ENCODE measurements at places on chromosomes 12 and 14.
A peak's percentile ranks its signal among the peaks of the same experiment; 100 is the strongest.

DNA sequence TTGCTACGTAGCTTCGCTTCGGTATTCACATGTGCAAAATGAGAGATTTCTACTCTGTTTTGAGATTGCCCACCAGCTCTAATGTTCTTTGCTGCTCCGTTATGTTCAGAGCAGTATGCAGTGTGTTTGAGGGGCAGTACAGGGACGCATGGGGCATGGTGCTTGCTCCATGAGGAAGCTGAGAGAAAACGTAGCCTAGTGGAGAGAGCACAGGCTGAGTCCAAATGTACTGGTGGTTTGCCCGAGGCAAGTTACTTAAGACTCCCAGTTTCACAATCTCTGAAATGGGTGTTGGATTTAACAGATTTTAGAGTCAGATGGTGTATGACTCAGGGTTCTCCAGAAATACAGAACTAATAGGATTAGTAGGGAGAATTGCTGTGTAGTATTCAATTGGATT, 310.5 kb downstream of the ETNK1 start:
- no peak for DNase-seq

GRCh38 chr14:69877492-69877891, 1.7 kb upstream of the SMOC1 start:
- DNase-seq: peak; percentile 24

DNA sequence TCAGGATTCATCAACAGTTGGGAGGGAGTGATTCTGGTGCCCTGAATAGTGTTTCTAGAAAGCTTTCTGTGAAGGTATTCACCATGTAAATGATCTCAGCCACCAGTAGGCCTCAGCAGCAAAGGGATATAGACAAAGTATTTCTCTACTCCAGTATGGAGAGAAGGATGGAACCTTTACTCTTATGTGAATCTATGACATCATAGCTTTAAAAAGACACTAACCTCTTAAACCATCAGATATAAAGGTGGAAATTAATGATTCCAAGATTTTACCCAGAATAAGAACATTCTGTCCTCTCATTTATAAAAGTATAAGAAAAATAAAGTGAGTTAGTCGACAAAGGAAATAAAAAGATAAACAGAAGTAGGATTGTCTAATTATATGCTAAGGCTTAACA, 4.6 kb downstream of the GPR65 start:
- no peak for DNase-seq

DNA sequence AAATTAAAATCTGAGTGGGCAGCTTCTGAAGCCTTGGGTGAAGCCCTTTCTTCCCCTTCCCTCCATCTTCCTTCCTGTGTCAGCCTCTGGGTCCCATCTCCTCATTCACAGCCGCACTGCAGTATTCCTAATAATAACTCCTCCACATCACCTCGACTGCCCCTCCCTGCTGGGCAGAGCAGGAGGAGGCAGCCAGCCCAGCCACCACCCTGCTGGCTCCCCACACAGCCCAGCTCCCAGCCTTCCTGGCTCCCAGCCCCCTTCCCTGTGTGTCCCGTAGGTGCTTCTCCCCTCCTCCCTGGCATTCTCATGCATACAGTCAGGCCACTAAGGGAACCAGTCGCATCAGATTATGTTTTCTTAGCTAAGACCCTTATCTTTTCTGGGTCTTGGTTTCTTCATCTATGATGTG, 3.7 kb downstream of the IFFO1 start:
- DNase-seq: no peak

GRCh38 chr14:51828017-51828797, 32.2 kb upstream of the GNG2 start:
- DNase-seq: peak; percentile 86

DNA sequence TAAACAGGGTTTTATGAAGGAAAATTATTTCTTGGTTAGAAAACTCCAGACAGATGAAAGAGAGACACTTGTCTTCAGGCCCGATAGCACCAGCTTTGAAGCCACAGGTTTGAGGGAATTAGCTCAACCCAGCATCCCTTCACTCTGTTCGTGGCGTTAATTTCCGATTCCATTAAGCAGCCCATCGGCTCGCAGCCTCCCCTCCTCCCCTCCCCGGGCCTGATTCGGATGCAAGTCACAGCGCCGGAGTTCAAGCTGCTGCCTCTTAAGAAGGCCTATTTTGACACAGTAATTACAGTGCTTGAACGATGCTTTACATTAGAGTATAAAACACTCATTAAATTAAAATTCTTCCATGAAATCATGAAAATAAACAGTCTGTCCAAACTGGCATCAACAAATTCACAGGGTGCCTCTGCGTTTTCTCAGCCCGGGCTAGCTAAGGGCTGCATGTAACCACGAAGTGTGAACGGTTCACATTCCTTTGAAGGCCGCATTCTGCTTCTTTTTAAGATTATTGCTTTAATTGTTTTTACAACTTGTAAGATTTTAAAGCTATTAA, 145.8 kb downstream of the DICER1 start:
- DNase-seq: no peak

DNA sequence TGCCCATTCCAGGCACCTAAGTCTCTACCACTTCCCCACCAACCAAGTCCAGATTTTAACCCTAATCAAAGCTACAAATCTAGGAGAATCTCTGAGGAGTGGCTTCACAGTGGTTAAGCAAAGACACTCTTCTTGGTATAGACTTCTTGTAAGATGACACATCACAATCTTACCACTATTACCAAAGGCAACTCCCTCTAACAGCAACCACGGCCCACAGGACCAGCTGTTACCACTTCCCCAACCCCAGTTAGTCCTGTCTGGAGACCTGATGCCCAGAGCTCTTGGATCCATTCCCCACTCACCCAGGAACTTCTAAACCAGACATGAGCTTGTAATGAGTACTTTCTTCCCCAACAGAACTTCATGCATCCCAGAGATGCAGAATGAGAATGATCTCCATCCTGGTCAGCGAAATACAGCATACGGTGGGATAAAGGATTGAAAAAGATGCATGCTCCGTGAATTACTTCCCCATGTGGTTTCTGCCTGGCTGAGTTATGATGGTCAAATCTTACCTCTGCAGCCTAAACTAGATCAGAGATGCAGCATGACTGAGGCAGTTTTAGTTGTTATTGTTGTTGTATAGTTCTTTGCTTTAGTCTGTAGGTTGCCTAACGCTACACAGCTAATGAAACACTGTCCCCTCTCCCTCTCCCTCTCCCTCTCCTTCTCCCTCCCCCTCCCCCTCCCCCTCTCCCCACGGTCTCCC, 87.7 kb upstream of the FOXN3 start:
- DNase-seq: peak; percentile 86

DNA sequence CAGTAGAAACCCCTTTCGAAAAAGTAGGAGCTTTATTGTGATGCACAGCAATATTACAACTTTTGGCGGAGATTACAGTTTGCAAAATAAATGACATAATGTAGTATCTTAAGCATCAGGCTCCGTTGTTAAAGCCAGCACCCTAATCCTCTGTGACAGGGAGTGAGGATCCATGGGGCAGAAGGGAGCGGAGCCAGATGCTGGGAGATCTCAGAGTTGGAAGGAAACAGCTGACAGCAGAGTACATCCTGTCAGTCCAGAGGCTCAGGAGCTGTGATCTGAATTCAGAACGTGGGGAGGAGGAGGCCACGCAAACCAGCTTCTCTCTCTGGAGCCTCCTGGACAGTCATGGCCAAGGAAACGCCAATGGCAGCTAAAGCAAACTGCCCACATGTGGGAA, 55.7 kb downstream of the TMTC1 start:
- no peak for DNase-seq

DNA sequence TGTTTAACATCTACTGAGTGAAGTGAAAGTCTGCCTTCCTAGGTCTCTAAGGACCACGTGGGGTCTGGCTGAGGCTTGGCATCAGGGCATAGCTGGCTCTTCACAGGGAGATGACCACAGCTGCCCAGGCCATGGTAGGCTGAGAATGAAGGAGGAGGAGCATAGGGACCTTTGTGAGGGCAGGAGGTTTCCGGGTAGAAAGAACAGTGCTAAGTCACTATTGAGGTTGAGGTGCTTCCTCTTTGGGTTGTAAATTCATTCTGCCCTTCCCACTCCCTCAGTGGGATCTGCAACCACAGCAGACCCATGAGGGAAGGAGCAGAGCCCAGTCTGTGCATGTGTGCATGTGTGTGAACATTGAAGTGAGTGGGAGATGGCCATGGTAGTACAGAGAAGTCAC, 909.6 kb downstream of the VRK1 start:
- DNase-seq: no peak

GRCh38 chr12:9258676-9259075, 50.5 kb upstream of the PZP start:
- no peak for DNase-seq

DNA sequence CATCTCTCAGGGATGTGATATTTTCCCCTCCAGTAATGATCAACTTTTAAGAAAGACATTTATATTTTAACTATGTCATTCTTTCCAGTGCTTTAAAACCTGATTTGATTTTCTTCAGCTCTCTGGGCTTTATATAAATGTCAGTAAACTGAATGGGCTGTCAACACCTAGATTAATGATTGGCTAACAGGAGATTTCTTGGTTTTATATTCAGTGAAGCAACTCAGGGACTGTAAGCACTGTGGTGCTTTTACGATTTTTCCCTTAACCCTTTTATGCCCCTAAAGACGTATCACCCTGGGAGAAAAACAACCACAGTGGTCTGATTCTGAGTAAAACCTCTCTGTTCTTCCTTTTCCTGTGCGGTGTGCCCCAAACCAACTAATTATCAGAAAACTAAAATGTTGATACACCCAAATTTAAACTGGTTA, 38.0 kb downstream of the PTGER2 start:
- no peak for DNase-seq

DNA sequence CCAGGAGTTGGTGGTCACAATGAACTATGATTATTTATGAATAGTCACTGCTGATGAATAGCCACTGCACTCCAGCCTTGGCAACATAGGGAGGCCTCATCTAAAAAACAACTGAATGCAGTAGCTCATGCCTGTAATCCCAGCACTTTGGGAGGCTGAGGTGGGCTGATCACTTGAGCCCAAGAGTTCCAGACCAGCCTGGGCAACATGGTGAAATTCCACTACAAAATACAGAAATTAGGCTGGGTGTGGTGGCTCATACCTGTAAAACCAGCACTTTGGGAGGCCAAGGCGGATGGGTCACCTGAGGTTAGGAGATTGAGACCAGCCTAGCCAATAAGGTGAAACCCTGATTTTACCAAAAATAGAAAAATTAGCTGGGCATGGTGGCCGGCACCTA, 13.5 kb upstream of the FAM177A1 start:
- no peak for DNase-seq

- DNase-seq: no peak
These were observed 8.8 kb downstream of the EIF2B2 start for GRCh38 chr14:75011356-75011994.

DNA sequence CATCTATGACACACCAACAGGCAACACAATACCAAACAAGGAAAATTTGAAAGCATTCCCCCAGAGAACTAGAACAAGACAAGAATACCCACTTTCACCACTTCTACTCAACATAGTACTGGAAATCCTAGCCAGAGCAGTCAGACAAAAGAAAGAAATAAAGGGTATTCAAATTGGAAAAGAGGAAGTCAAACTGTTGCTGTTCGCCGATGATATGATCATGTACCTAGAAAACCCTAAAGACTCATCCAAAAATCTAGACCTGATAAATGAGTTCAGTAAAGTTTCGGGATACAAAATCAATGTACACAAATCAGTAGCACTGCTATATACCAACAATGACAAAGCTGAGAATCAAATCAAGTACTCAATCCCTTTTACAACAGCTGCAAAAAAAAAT, 8.1 kb upstream of the ATL1 start:
- DNase-seq: no peak

GRCh38 chr12:16636435-16637055, 30.6 kb upstream of the LMO3 start:
- no peak for DNase-seq

DNA sequence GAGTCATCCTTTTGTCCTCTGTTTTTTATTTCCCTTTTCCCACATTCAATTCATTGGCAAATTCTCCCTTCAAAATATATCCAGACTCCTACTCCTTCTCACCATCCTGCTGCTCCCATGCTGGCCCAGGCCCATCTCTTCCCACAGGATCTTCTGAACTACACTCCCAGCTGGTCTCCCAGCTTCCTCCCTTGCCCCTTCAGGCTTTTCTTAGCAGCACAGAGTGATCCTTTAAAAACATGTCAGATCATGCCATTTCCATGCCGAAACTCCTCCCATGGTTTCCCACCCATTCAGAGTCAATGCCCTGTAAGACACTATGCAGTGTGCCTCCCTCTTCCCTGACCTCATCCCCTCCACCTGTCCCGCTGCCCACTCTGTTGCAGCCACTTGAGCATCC, 2.4 kb upstream of the KRT84 start:
- no peak for DNase-seq

DNA sequence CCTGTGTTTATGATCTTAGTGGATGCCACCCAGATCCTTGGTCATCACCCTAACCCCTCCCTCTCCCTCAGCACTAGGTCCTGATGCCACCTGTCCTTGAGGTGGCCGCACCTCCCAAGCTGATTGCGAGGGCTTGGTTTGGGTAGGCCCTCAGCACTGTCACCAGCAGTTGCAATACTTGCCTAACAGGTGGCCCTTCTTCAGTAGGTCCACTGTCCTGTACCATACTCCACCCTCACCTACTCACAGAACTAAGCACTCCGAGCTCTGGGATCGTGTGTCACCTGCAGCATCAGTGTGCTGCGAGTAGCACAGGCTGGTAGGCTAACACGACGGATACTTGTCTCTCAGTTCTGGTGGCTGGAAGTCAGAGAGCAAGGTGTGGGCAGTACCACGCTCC, 14.0 kb upstream of the SERPINA12 start:
- DNase-seq: no peak

GRCh38 chr12:92945659-92946220, 16.6 kb upstream of the EEA1 start:
- DNase-seq: no peak

GRCh38 chr12:25701290-25701689, 148.2 kb upstream of the LMNTD1 start:
- DNase-seq: no peak

- DNase-seq: no peak
These were observed 80.8 kb downstream of the ZNF664 start for GRCh38 chr12:124053851-124054250.

GRCh38 chr12:4148418-4149056, 125.0 kb upstream of the CCND2 start:
- DNase-seq: peak; percentile 30

DNA sequence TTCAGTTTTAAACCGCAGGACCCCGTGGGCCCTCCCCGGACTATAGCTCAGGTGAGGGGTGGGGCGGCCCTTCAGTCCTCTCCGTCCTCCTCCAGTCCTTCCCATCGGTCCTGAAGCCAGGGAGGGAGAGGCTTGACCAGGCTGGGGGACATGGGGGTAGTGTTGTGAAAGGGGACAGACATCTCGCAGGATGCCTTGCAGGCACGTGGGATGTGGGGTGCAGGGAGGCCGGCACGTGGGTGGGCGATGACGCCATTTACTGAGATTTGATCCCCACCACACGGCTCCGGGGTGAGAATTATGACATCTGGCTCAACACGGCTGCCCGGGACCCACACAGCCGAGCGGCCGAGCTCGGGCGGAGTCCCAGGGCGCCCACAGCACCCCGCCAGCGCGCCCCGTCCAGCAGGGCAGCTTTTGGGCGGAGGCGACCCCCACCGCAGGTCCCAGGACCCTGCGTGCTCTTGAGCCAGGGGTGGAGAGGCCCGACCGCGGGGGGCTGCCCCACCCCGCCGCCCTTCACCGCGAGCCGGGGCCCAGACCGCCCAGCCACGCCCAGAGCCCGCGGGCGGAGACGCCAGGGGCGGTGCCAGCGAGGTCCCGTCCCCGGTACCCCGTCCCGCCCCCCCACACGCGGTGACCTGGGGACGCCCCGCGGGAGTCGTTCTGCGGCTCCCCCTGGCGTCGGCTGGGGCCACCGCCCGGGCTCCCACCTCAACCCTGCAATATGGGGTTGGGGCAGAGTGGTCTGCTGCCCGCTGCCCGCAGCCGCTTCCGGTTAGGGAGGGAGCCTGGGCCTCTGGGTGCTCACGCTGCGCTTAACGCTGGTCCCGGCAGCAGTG, 3.3 kb upstream of the EXOC3L4 start:
- DNase-seq: peak; percentile 45

Measured in AML-193 (cell line).